NCI-H2107 (cell line): ENCODE measurements at places on chromosomes 13 and 19.

- DNase-seq, result no peak
Observed at GRCh38 chr19:31100981-31101380, 248.3 kb downstream of the TSHZ3 start.

DNA sequence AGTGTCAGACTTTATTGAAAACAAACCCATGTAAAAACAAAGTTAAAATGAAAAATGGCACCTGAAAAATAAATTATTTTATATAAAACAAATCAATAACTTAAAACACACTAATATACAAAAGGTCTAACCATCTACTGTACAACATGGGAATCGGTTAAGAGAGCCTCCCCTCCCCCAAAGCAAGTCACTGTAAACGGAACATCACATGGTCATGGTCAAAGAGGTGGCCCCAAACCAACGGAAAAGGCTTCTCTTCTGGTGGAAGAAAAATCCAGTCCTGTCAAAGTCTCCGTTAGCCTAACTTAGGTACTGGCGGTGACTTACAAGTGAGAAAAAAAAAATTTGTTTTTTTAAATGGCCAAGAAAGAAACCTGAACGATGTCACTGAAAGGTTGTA lies 15.7 kb upstream of the TIMM44 start:
- DNase-seq, result no peak

- DNase-seq, result no peak
Observed at GRCh38 chr13:78595495-78596398, 7.6 kb downstream of the POU4F1 start.

GRCh38 chr13:109642358-109642757 lies 144.0 kb downstream of the IRS2 start:
- DNase-seq, result no peak

- no peak for DNase-seq
Observed at GRCh38 chr13:106299621-106300020, 235.8 kb downstream of the EFNB2 start.

GRCh38 chr13:19861762-19862161 lies 1.7 kb downstream of the ZMYM5 start:
- no peak for DNase-seq

- DNase-seq, result no peak
Observed at GRCh38 chr19:37353968-37354367, 16.9 kb upstream of the ZNF527 start.

GRCh38 chr19:34172661-34173192 lies 423 bp downstream of the LSM14A start:
- DNase-seq, result no peak

DNA sequence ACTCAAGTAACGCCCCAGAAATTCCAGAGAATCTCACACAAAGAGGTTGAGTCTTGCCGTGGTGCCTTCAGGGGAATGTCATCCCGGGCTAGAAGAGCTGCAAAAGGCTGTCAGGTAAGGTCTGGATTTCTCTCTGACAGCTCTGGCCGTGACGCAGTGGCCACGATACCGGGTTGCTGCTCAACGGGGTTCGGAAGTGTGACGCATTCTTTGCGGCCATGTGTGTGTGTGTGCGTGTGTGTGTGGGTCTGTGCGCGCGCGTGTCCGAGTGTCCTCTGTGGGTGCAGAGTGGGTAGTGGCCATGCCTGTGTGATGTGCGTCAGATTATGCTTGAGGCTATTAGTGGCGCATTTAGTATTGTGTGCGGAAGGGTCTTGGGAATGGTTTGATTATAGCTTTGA lies 306 bp downstream of the ZNF540 start:
- DNase-seq, result no peak

- no peak for DNase-seq
Observed at GRCh38 chr19:11649941-11650340, 52.7 kb downstream of the ZNF627 start.

- DNase-seq, result no peak
Observed at GRCh38 chr19:13538601-13539253, 32.4 kb upstream of the CACNA1A start.

- DNase-seq, result no peak
Observed at GRCh38 chr13:50459046-50459445, 384.4 kb downstream of the DLEU7 start.

- DNase-seq, result no peak
Observed at GRCh38 chr13:47897411-47898050, 103.5 kb downstream of the SUCLA2 start.

DNA sequence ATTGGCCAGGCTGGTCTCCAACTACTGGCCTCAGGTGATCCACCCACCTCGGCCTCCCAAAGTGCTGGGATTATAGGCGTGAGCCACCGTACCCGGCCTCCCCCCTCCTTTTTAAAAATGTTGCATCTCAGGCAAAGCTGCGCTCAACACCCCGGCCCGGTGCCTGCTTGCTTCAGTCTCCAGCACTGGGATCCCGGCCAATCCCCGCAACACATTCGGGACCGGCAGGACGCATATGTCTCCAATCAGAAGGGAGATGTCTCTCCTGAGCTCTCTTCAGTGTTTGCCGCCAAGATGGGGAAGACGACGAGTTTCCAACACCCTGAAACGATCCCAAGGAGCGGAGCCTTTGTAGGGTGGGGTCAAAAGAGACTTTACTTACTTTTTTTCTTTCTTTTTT lies 16.1 kb downstream of the GNG7 start:
- DNase-seq, result no peak

- no peak for DNase-seq
Observed at GRCh38 chr13:20772401-20773131, 1.2 kb downstream of the EEF1AKMT1 start.

GRCh38 chr13:98440390-98441055 lies 136.4 kb downstream of the STK24 start:
- no peak for DNase-seq

DNA sequence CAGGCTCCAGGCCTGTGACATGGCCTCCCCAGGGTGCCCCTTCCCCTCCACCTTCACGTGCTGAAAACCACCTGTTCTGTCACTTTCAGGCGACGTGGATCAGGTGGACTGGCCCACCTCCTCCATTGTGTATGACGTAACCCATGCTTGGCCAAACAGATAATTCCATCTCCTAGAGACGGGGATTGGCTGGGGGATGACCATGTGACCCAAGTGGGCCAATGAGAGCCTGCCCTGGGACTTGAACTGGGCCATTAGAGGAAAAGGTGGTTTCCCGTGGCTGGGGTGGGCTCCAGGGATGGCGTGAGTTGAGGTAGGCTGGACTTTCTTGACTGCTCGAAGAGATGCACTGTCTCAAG lies 3.6 kb upstream of the ADAMTSL5 start:
- no peak for DNase-seq

GRCh38 chr13:110061270-110061669 lies 245.7 kb downstream of the COL4A1 start:
- DNase-seq, result no peak

GRCh38 chr19:31350693-31351055 lies 1.4 kb upstream of the TSHZ3 start:
- DNase-seq, result no peak

- no peak for DNase-seq
Observed at GRCh38 chr13:75437582-75438318, 44.2 kb downstream of the TBC1D4 start.

GRCh38 chr19:40567040-40567749 lies 9.5 kb upstream of the SHKBP1 start:
- no peak for DNase-seq

DNA sequence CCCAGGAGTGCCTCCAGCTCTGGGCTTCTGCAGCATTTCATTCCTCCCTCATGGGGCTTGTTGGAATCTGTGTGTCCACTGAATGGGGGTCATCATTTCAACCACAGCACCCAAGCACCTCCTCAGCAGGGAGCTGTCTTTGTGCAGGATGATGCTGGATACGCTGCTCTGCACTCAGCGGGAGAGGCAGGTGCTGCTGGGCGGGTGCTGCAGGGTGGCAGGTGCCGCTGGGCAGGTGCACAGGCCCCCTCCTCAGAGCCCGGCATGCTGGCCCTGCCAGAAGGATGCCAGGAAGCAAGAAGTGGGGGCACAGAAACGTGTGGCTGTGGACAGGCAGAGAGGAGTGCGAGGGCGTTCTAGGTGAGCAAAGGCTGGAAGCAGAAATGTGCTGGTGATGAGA lies 121.8 kb upstream of the VSTM2B start:
- peak; percentile 87 for DNase-seq

- DNase-seq, result no peak
Observed at GRCh38 chr19:16293118-16294091, 31.2 kb upstream of the KLF2 start.

- no peak for DNase-seq
Observed at GRCh38 chr13:99758460-99759162, 213.0 kb downstream of the ZIC5 start.

GRCh38 chr19:4399812-4400134 lies 574 bp downstream of the SH3GL1 start:
- DNase-seq, result no peak

DNA sequence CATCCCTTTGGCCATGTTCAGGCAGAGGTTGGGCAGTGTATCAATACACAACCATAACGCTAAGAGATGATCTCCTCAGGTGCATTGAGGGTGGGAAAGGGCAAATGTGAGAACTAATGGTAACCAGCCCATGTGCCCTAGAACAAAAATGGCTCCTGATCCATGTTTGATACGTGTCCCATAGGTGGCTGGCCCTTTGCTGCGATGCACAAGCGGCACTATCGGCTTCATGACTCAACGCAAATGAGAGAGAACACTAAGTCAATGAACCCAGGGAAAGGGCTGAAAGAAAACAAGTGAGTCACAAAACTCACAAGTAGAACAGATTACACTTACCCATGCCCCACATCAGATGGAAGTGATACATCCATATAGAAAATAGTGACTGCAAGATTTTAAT lies 201.7 kb downstream of the ABCC4 start:
- DNase-seq, result no peak

DNA sequence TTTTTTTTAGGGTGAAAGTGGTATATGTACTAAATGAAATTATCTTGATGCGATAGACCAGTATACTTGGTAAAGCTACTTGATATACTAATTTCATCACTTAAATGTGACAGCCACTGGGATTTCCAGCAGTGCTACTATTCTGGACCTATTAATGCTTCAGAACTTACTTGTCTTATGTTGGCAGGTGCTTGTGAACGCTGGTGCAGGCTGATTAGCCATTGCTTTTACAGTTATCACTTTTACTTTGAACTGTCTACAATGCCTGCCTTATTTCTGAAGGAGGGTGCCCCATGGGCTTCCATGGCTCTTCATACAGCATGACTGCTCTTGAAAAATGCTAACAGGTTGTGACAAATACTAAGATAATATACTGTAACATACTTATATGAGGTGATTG lies 294.7 kb downstream of the GPC6 start:
- no peak for DNase-seq

- DNase-seq, result no peak
Observed at GRCh38 chr13:113616281-113616906, 31.8 kb downstream of the TFDP1 start.

- DNase-seq, result no peak
Observed at GRCh38 chr13:113612607-113613006, 28.1 kb downstream of the TFDP1 start.

DNA sequence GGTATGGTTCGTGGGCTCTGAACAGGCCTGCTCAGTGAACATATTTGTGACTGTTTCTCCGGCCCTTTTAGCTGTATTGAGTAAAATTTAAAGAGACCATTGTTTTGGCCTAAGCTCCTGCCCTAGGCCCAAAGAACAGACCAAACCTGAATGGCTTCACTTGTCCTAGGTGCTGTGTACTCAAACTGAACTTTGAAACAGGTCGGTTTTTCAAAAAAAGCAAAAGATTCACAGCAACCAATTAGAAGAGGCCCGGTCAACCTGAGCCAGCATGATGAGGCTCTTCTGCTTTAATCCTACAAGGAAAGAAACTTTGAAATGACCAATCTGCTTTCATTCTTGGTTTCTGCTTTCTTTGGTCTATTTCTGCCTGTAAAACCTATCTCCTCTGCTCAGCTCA lies 50.6 kb downstream of the USPL1 start:
- DNase-seq, result no peak

GRCh38 chr13:33169273-33169980 lies 116.1 kb downstream of the STARD13 start:
- DNase-seq, result no peak

DNA sequence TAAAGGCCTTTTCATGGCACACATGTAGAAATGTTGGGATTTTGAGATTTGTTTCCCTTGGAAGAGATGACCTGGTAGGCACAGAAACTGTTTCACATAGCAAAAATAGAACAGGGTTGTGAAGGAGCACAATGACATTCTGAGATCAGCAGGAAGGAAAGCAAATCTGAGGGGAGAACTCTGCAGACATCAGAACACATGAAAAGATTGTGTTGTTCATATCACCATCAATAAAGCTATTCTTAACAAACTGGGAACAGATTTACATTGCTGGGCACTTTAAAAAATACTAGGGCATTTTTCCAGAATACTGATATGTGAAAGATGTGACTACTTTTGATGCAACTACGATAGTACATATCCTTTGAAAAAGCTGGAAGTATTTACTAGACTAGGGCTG lies 481.7 kb downstream of the MYO16 start:
- no peak for DNase-seq

GRCh38 chr13:51348069-51348967 lies 8.8 kb downstream of the SERPINE3 start:
- no peak for DNase-seq

DNA sequence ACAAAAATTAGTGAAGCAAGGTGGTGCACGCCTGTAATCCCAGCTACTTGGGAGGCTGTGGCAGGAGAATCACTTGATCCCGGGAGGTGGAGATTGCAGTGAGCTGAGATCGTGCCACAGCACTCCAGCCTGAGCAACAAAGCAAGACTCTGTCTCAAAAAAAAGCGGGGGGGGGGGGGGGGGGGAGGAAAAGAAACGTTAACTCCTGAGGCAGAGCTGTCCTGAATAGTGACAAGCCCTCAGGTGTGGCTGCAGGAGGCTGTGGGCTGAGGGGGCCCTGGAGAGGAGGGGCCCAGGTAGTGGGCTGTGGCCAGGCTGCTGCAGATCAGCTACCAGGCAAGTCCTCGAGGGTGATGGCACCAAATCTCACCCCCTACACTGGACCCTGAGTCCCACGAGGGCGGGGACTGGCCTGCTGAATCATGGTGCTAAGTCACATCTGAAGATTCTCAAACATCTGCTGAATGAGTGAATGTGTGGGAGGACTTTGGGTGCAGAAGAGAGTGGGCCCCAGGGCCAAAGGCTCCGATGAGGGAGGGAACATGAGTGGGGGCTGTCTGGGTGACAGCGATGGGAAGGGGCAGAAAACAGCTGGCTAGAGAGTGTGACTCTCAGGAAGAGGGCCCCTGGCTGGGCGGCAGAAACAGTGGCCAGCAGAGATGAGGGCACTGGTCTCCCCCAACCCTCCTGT lies 24.6 kb upstream of the ATP1A3 start:
- DNase-seq, result no peak

DNA sequence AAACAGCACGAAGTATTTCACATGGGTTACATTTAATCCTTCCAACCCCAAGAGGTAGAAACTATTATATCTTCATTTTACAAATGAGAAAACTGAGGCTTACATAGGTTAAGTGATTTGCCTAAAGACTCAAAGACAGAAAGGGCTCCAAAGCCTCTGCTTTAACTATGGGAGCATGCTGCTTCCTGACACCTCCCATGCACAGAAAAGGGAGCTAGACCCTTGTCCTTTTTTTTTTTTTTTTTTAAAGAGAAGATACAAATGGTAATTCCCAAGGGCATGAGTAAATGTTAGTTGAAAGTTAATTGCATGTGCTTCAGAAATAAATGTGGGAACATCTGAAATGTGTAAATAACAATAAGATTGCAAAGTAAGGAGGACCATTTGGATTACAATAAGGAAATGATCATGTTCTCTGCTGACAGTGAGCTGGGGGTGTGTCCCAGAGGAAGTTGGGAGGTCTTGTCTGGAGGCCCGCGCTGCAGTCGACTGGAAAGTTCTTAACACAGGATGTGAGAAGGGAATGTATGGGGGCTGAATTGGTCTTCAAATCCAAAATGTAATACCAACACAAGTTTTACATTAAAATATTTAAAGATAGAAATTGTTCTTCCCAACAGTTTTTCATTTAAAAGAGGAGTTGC lies 500.3 kb downstream of the KLF12 start:
- no peak for DNase-seq

- DNase-seq, result no peak
Observed at GRCh38 chr13:70844391-70845108, 736.3 kb upstream of the KLHL1 start.
